ENCODE measurements at places on chromosomes 2 and 18.

DNA sequence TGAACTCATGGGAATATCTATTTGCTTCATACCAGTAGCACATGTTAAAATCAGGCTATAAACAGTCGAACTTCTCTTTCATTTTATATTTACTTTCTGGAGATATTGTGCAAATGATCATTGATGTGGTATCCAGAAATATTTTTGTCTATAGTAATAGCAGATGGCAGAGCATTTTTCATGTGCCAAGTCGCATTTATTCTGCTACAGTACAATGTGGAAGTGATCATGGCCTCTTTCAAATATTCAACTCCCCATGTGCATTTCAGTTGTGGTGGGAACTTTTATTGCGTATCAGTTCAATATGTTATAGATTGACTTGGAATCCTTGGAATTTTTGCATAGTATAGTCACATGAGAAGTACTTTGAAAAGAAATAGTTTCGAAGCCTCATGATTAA is 57.4 kb downstream of the RHBDD1 start:
- DNase-seq = no peak

DNA sequence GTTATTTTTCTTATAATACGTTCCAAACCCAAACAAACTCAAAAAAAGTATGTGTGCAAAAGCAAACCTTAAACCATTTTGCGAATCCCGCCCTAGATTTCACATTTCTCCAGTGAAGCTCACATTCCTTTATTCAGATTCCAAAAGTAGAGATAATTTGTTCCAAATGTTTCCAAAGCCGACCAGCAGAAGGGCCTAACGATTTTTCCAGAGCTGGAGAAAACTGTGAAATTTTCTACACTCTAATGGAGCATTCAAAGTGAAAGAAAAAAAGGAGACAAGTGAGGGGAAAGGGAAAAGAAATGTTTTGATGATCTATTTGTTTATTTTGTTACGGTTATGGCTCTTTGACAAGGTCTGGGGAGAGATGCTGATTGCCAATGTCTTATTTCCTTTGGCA is 286.5 kb upstream of the SLC14A2 start:
- DNase-seq = no peak

DNA sequence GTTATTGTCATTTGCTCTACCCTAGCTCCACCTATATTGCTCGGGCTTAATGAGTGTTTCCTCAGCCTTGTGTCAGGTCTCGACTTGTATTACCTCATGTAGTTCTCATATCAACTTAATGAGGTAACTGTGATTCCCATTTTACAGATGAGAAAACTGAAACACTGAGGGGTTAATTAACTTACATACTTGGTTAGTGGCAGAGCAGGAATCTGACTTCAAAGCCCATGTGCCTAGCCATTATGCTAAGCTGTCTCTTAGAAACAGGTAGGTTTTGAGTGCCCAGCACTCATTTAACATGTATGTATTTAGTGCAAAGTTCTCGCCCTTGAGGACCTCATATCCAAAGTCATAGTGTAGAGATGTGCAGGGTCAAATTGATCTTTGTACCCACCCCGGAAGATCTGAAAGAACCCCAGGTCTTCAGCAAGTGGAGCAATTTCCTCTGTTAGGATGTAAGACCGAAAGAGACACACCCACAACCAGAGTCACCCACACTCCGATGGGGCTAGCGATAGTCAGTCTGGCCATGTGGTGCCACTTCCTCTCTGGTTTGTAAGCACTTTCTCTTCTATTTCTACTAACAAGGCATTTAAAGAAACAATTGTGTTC is 121.0 kb upstream of the SLC39A10 start:
- DNase-seq = no peak

GRCh38 chr2:10289352-10289751 is 13.4 kb upstream of the HPCAL1 start:
- no peak for DNase-seq

DNA sequence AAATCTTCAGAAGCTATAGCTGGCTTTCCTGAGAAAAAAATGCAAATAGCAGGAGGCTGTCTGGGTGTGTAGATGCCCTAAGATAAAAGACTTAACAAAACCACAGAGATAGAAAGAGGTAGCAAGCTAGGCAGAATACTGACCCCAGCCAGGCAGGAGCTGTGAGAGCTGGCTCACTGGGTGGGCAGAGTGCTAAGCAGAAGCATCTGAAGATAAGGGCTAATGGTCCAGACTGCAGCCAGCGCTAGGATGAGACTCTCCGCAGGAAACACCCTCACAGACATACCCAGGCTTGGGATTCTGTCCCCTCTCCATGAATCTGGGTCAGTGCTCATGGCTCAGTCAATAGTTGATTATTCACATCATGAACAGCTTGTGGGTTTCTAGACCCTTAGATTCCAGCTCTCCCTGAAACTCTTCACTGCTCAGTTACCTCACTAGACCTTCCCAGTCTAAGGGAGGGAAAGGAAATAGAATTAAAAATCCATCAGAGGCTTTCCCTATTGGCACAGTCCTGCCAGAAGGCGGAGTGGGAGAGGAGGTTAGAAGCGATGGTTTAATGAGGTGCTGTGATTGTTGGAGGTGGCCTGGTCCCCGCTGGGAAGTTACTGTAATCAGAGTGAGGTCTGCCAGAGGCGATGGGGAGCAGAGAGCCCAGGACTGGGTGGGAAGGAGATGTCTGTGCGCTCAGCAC is 21.4 kb upstream of the CCBE1 start:
- DNase-seq = no peak

GRCh38 chr18:57644540-57644939 is 22.9 kb upstream of the NARS1 start:
- no peak for DNase-seq

DNA sequence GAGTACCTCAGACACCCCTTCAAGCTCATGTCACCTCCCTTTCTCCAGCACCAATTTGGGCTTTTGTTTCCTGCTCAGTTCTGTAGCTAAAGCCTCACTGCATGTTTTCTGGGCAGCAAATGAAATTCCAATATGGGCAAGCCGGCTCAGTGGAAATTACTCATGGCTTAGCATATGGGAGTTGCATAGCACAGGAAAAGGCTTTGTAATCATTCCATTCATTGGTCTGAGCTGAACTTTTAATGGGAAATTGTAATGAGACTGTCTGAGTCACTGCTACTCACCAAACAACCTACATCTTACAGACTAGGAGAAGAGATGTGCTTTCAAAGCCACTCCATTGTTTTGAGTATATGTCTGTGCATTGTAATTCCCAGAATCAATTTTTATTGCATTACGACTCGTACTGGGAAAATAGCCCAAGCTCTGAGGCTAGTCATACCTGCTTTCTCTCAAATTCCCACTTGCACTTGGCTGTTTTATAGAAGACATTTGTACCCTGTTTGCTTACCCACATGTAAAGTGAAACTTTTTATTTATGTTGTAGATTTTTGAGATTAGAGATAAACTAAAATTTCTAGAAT is 139.5 kb upstream of the LRATD1 start:
- DNase-seq = no peak

DNA sequence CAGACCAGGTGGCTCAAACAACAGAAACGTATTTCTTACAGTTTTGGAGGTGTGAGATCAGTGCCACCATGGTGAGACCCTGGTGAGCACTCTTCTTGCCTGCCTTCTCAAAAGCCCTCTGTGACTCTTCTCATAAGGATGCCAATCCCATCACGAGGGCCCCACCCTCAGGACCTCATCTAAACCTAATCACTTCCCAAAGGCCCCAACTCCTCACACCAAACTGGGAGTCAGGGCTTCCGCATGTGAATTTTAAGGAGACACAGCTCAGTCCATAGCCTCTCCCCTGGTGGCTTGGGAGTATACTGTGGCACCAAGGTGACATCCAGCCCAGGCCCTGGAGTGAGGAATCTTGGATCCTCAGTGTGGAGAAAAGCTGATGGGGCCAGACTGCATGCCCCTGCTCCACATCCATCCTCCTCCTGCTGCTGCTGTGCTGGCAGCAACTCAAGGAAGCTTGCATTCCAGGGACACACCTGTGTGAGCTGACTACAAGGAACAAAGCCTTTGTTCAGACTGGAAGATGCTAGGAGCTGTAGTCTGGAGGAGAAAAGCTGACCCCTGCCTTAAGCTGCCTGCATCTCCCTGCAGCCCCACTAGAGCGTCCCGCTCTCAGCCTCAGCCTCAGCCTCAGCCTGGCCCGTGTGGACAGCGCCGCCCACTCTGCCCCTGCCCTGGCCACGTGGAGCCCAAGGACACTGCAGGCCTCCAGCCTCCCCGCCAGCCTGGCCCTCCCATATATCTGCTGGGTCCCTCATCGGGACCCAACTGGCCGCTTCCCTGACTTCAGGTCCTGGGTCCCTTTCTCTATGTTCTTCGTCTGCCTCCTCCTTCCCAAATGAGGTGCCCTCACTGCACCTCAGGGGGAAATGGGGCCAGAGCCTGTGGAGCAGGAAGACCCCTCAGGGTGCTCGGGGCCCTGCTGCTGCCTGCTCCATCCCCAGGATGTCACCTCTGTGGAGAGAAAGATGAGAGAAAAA is 87.8 kb upstream of the RAB6C start:
- DNase-seq = no peak

DNA sequence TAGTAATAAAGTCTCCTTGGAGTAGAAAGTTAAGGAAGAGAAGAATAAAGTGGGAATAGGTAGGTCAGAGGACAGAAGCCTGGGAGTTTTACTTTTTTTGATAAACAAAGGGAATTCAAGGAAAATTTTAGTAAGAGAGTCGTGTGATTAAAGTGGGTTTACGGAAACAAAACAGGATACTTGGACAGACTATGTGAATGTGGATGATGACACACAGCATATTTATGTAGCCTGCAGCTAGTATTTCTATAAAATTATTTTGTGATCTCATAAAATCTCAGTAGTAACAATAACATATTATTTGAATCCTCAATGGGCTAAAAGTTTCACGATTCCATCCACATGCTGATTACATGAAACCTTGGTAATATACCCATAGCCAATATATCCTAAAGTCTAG is 450.7 kb upstream of the PIK3C3 start:
- DNase-seq = no peak

- DNase-seq = no peak
Measured at GRCh38 chr2:58535182-58535581, 294.1 kb upstream of the FANCL start.

- DNase-seq = no peak
Measured at GRCh38 chr2:190786404-190787166, 94.0 kb upstream of the GLS start.

DNA sequence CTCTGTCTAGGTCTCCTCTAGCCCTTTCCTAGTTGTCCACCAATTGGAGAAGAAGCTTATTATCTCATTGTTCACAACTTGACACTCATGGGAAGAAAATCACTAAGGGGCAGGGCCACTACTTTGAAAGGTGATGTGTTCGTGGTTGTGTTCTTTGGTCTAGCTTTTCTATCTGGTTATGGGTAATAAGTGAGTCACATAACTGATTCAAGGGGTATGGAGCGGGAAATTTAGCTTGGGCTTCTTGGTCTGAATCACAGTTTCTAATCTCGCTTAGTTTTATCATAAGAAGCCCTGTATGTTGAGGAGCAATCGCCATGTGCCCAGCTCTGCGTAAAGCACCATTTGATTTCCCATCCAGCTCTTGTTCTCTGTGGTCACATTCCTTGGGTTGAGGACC is 18.7 kb upstream of the DYTN start:
- DNase-seq = no peak

DNA sequence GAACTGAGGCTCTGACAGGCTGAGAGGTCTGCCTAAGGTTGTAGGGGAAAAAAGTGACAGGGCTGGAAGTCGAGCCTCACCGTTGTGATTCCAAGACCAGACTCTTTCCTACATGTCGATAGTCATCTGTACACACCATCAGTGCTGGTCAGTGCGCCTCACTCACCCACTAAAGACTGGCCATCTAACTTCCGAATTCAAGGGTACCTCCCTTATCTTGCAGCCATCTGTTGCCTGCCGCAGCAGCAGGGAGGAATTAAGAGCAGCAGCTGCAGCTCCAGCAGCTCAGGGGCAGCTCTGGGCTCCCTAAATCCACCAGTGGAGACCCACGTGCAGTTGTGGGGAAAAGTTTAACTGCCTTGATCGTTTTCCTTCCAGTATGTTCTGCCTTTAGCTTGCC is 32.6 kb upstream of the GPR39 start:
- DNase-seq = no peak

GRCh38 chr2:44573996-44574395 is 212.2 kb downstream of the CAMKMT start:
- DNase-seq = no peak
